Placental pericyte (primary cell): ENCODE measurements at places on chromosomes 7 and 10. TPM values are rescaled to one million over a fixed set of nuclear protein-coding genes. Genes with fewer than 3 reads are reported as not detected.

Gene CH25H
- total RNA-seq: 0.29 TPM in 1 of 2 replicates, not detected in the other

Gene PON3
- not detected in 2 replicates for total RNA-seq

Gene GPR26
- total RNA-seq: not detected in 2 replicates

Gene FAM25C
- not detected in 2 replicates for total RNA-seq

Gene SNCG
- 3.3 and 3.9 TPM in 2 replicates for total RNA-seq

Gene ZNF365
- 0.88 and 7.0 TPM in 2 replicates for total RNA-seq

Gene WDR86
- 3.1 TPM in 1 of 2 replicates, not detected in the other for total RNA-seq

Gene FEZF1
- not detected in 2 replicates for total RNA-seq

Gene CCL24
- total RNA-seq: 0.44 TPM in 1 of 2 replicates, not detected in the other

Gene EBF3
- 0.14 TPM in 1 of 2 replicates, not detected in the other for total RNA-seq

Gene FAM13C
- under 0.01 and 0.14 TPM in 2 replicates for total RNA-seq

Gene BAMBI
- 11.3 and 280 TPM in 2 replicates for total RNA-seq

Gene ENTPD1
- total RNA-seq: 1.1 TPM in 1 of 2 replicates, not detected in the other

Gene PTPRE
- 12.9 and 21.6 TPM in 2 replicates for total RNA-seq

Gene ELN
- 0.86 TPM in 1 of 2 replicates, not detected in the other for total RNA-seq

Gene AKR1D1
- not detected in 2 replicates for total RNA-seq

Gene HECW1
- 3.7 and 5.9 TPM in 2 replicates for total RNA-seq

Gene ANKRD7
- total RNA-seq: 0.22 and 1.3 TPM in 2 replicates

Gene BAZ1B
- 57.3 and 72.7 TPM in 2 replicates for total RNA-seq

Gene PROSER2
- total RNA-seq: 7.4 and 7.7 TPM in 2 replicates

Gene RBM20
- total RNA-seq: under 0.01 and 0.14 TPM in 2 replicates

Gene UCMA
- total RNA-seq: not detected in 2 replicates

Gene ADAM12
- 30.4 and 63.7 TPM in 2 replicates for total RNA-seq

Gene HGF
- total RNA-seq: 282 and 285 TPM in 2 replicates

Gene HOXA11
- 17.8 and 24.3 TPM in 2 replicates for total RNA-seq

Gene POM121C
- total RNA-seq: 13.3 and 16.6 TPM in 2 replicates

Gene ASB15
- not detected in 2 replicates for total RNA-seq

Gene AKR1C4
- total RNA-seq: not detected in 2 replicates

Gene GIMAP7
- not detected in 2 replicates for total RNA-seq

Gene UCN3
- not detected in 2 replicates for total RNA-seq

Gene ADCYAP1R1
- not detected in 2 replicates for total RNA-seq

Gene TMEM213
- total RNA-seq: not detected in 2 replicates

Gene KCP
- 0.14 and 0.44 TPM in 2 replicates for total RNA-seq

Gene FXYD4
- total RNA-seq: not detected in 2 replicates

Gene MORN4
- total RNA-seq: 4.6 and 5.7 TPM in 2 replicates

Gene ACHE
- total RNA-seq: 0.14 and 0.22 TPM in 2 replicates

Gene LMBR1
- 42.2 and 47.8 TPM in 2 replicates for total RNA-seq

Gene CDNF
- total RNA-seq: 0.86 and 1.1 TPM in 2 replicates

Gene STAG3
- total RNA-seq: 0.44 and 1.1 TPM in 2 replicates

Gene ELMO1
- total RNA-seq: 0.22 TPM in 1 of 2 replicates, not detected in the other

Gene GOLGA7B
- not detected in 2 replicates for total RNA-seq

Gene HSPB1
- total RNA-seq: 122 and 139 TPM in 2 replicates

Gene SPDYE16
- not detected in 2 replicates for total RNA-seq

Gene CALHM3
- total RNA-seq: not detected in 2 replicates

Gene ARHGAP19
- 2.8 and 15.2 TPM in 2 replicates for total RNA-seq
